CD8-positive, alpha-beta memory T cell (primary cell): ENCODE measurements at places on chromosomes 5 and 9. TPM values are rescaled to one million over a fixed set of nuclear protein-coding genes. Genes with fewer than 3 reads are reported as not detected.

DNA sequence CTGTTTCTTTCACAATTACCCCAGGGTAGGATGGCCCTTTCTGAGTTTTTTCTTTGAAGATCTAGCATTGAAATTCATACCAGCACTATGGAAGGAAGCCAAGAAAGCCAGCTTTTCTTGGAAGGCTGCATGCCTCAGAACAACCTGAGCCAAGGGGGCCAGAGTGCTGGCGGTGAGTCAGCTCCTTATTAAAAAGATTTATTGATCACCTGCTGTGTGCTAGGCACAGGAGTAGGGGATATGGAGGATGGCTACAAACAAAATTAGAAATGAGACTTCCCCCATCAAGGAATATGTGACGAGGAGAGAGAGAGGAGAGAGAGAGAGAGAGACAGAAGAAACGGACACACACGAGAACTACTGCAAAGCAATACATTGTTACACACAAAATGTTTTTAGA, 184.6 kb upstream of the PUM3 start:
- H3K27me3 ChIP-seq = no peaks in the 10 kb centered on the region
- H3K4me1 ChIP-seq = no peaks in the 10 kb centered on the region
- no peaks in the 10 kb centered on the region for H3K36me3 ChIP-seq
- no peak overlapping the region for H3K27ac ChIP-seq

GRCh38 chr9:114058688-114059046, 19.4 kb downstream of the AMBP start:
- no peak overlapping the region for H3K4me3 ChIP-seq
- no peak for DNase-seq
- no peak overlapping the region for H3K27ac ChIP-seq
- H3K27me3 ChIP-seq = no peaks in the 10 kb centered on the region

DNA sequence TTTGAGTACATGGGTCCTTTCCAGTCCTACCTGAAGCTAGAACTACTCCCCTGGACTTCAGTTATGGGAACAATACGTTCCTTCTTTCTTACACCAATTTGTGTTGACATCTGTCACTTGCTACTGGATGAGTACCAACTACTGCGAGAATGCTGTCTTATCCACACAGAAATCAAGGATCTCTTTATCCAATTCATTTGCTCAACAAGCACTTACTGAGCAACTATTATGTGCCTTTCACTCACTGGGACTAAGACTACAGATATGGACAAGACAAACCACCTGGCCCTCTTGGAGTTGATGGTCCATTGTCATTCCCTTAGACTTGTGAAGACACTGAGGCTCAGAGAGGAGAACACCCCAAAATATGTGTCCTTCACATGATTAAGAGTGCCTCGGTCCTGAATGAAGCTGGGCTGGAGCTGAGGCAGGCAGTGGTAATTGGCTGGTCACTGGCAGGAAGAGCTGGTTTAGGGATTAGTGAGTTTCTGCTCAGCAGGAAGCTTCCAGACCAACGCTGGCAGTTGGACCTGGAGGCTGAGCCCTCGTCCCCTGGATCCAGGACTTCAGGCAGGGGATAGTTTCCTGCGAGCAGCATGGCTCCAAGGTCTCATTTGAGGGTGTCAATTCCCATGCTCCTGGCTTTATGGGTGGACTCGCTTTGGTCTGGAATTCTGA, 8.4 kb upstream of the ARSI start:
- no peaks in the 10 kb centered on the region for H3K36me3 ChIP-seq
- H3K27ac ChIP-seq = no peak overlapping the region
- H3K27me3 ChIP-seq = no peaks in the 10 kb centered on the region

GRCh38 chr5:157748760-157749461, 5.4 kb downstream of the LSM11 start:
- H3K36me3 ChIP-seq = peaks cover 7% of the 10 kb centered on the region
- H3K4me1 ChIP-seq = peaks cover 7% of the 10 kb centered on the region
- H3K27ac ChIP-seq = no peak overlapping the region
- DNase-seq = no peak

GRCh38 chr9:8643464-8643863, 843.9 kb upstream of the DMAC1 start:
- no peaks in the 10 kb centered on the region for H3K4me1 ChIP-seq
- H3K4me3 ChIP-seq = no peak overlapping the region
- no peak overlapping the region for H3K27ac ChIP-seq
- no peaks in the 10 kb centered on the region for H3K36me3 ChIP-seq

DNA sequence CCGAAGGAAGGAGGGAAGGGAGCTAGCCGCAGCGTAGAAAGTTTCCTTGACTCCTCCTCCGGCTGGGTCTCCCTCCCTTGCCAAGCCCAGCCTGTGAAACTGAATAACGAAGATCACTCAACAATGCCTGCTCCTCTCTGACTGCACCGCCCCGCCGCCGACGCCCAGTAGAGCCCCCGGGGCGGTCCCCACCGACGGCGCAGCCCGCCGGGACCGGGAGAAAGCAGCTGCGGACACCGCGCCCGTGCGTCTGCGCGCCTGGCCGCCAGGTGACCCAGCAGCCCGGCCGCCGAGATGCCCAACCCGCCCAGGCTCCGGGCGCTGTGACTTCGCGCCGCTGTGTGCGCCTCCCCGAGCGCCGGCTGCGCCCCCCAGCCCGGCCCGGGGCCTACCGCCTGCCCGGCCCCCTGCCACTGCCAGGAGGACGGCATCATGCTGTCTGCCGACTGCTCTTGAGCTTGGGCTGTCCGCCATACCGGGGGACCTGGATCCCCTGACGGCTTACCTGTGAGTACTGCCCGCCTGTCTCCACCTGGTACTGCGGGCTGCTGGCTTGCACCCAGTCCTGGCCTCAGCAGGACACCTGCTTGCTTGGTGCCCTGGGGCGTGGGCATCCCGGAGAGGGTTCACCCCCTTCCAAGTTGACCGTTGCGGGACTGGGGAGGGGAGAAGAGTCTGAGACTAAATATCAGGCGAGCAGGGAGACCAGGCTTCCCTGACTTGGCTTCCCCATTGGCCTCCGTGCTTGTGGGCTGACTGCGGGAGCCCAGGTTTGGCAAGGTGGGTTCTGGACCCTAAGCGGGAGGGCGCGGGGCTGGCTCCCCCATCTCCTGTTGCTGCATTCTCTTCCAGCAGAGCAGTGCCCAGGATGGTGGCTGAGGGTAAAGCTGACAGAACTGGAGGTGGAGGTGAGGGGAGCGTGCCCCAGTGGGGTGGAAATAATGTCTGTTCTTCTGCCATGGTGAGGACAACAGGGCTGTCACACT, 26.2 kb upstream of the SPTLC1 start:
- no peak for DNase-seq
- H3K27me3 ChIP-seq = peaks cover 12% of the 10 kb centered on the region
- H3K27ac ChIP-seq = no peak overlapping the region
- no peak overlapping the region for H3K4me3 ChIP-seq
- peaks cover 9% of the 10 kb centered on the region for H3K4me1 ChIP-seq

The RAB3C gene
- polyA plus RNA-seq = not detected

The ZFP37 gene
- polyA plus RNA-seq = 3.1 TPM

The OR13J1 gene
- not detected for polyA plus RNA-seq

The PCDHB3 gene
- polyA plus RNA-seq = not detected
